Activated B cell treated with CpG ODN at 0.5 μM for 24 hours (primary cell): ENCODE measurements at places on chromosomes 3 and 15.

DNA sequence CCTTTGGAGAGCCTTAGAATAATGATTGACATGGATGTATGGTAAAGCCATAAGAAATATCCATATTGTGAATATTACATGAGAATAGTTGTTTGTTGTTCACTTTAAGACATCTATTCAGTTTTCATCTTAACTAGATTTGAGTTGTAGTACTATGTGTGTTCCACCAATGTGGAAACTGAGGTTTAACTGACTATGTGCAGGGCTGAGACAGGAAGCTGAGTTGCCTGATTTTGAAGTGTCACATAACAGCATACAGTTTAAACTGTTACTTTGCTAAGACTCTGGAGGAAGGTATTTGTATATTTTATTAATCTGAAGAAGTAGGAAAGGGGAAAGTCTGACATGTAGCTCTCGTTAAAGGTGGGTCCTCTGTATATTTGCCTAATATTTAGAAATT lies 2.1 kb downstream of the ECT2 start:
- H3K27me3 ChIP-seq: no peaks in the 10 kb centered on the region
- H3K4me3 ChIP-seq: no peak overlapping the region
- H3K27ac ChIP-seq: no peak overlapping the region
- DNase-seq: no peak
- peaks cover 6% of the 10 kb centered on the region for H3K36me3 ChIP-seq

GRCh38 chr15:80461356-80462095 lies 57.3 kb downstream of the ARNT2 start:
- H3K4me3 ChIP-seq: no peak overlapping the region
- no peaks in the 10 kb centered on the region for H3K4me1 ChIP-seq
- no peaks in the 10 kb centered on the region for H3K36me3 ChIP-seq
- no peak overlapping the region for H3K27ac ChIP-seq

GRCh38 chr3:146966124-146966523 lies 361.0 kb upstream of the PLSCR5 start:
- no peaks in the 10 kb centered on the region for H3K27me3 ChIP-seq
- no peaks in the 10 kb centered on the region for H3K4me1 ChIP-seq
- DNase-seq: no peak
- no peak overlapping the region for H3K27ac ChIP-seq

- H3K36me3 ChIP-seq: no peaks in the 10 kb centered on the region
- H3K4me3 ChIP-seq: no peak overlapping the region
- DNase-seq: no peak
- H3K4me1 ChIP-seq: peaks cover 4% of the 10 kb centered on the region
Measured at GRCh38 chr3:43770426-43771103, 79.8 kb downstream of the ABHD5 start.

GRCh38 chr3:5213574-5213966 lies 26.1 kb downstream of the EDEM1 start:
- peaks cover 95% of the 10 kb centered on the region for H3K36me3 ChIP-seq
- H3K27me3 ChIP-seq: no peaks in the 10 kb centered on the region
- DNase-seq: no peak
- no peak overlapping the region for H3K4me3 ChIP-seq
- H3K27ac ChIP-seq: peak overlapping the region; percentile 50

DNA sequence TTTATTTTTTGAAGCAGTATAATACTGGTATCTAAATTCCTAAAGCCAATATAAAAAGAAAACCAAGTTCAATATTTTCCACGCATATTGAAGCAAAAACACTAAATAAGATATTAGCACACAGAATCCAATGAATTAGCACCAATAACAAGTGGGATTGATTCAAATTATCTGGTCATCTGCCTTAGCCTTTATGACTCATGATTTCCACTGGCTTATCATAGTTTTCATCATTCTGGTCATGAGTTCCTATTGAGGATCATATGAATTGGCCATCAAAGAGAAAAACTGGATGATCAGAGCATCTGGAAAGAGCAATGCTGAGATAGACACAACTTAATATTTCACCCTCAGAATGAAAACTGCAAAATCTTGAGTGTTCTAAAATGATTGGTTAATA lies 809.9 kb downstream of the MCTP2 start:
- no peaks in the 10 kb centered on the region for H3K4me1 ChIP-seq
- no peak overlapping the region for H3K27ac ChIP-seq
- no peak overlapping the region for H3K4me3 ChIP-seq
- no peak for DNase-seq
- no peaks in the 10 kb centered on the region for H3K27me3 ChIP-seq
- no peaks in the 10 kb centered on the region for H3K36me3 ChIP-seq

- no peak overlapping the region for H3K4me3 ChIP-seq
- no peak overlapping the region for H3K27ac ChIP-seq
- DNase-seq: no peak
- H3K4me1 ChIP-seq: no peaks in the 10 kb centered on the region
- no peaks in the 10 kb centered on the region for H3K27me3 ChIP-seq
Measured at GRCh38 chr3:87435926-87436620, 159.7 kb upstream of the POU1F1 start.

GRCh38 chr3:25906132-25906906 lies 116.4 kb downstream of the OXSM start:
- H3K27me3 ChIP-seq: no peaks in the 10 kb centered on the region
- DNase-seq: no peak
- H3K36me3 ChIP-seq: no peaks in the 10 kb centered on the region
- no peak overlapping the region for H3K27ac ChIP-seq

DNA sequence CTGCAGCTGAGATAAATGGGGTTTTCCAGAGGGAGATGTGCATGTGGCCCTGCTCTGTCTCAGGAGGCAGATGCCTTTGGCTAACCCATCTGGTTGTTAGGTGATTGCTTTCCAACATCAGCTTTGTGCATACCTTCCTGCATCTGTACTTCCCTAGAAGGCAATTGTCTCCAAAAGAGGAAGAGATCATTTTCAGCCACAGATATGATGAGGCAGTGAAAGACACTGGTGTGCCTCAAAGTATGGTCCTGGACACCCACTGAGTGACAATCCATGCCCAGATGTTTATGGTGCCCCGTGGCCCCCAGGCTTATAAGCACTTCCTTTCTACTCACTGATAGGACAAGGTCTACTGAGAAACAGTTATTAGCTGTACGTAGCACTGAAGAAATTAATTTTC lies 117.5 kb upstream of the NR2F2 start:
- no peak overlapping the region for H3K27ac ChIP-seq
- no peak overlapping the region for H3K4me3 ChIP-seq
- H3K4me1 ChIP-seq: no peaks in the 10 kb centered on the region
- H3K36me3 ChIP-seq: no peaks in the 10 kb centered on the region
- no peak for DNase-seq
- no peaks in the 10 kb centered on the region for H3K27me3 ChIP-seq

- H3K4me3 ChIP-seq: no peak overlapping the region
- DNase-seq: peak; percentile 32
- H3K4me1 ChIP-seq: peaks cover 40% of the 10 kb centered on the region
- no peak overlapping the region for H3K27ac ChIP-seq
- H3K36me3 ChIP-seq: peaks cover 6% of the 10 kb centered on the region
Measured at GRCh38 chr3:127831723-127832172, 9.4 kb upstream of the MGLL start.

DNA sequence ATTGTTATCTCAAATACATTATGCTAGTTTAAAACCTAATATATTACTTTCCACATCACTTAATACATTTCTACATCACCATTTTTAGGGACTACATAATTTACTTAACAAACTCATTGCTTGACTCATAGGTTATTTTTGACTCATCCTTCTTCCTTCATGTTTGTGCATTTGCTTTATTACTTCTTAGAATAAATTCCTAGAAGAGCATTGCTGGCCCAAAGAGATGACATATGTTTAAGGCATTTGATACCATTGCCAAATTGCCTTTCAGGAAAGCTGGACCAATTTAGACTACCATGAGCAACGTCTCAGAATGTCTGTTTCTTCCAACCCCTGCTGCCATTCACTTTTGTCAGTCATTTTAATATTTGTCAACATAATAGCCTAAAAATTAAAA lies 905.8 kb downstream of the IGSF11 start:
- H3K36me3 ChIP-seq: no peaks in the 10 kb centered on the region
- H3K4me3 ChIP-seq: no peak overlapping the region
- H3K27me3 ChIP-seq: no peaks in the 10 kb centered on the region
- H3K4me1 ChIP-seq: no peaks in the 10 kb centered on the region
- no peak overlapping the region for H3K27ac ChIP-seq

- H3K27ac ChIP-seq: no peak overlapping the region
- H3K4me3 ChIP-seq: no peak overlapping the region
- H3K36me3 ChIP-seq: peaks cover 7% of the 10 kb centered on the region
- H3K4me1 ChIP-seq: peaks cover 11% of the 10 kb centered on the region
Measured at GRCh38 chr15:74830868-74831267, 4.4 kb downstream of the CPLX3 start.

DNA sequence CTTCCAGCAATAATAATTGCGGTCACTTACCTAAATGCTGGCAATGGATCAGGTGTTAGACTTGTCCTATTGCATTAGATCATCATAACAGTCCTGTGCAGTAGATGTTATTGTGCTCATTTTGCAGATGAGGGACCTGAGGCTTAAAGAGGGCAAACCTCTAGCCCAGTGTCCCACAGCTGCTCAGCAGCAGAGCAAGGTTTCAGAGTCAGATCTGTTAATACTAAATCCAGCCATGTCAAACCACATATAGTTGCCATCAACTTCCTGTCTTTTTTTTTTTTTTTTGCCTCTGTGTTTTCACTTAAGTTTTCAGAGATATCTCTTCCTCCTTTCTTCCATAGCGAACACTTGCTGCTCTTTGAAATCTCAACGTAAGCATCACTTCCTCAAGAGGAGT lies 12.1 kb downstream of the FEZF2 start:
- H3K36me3 ChIP-seq: no peaks in the 10 kb centered on the region
- H3K4me1 ChIP-seq: no peaks in the 10 kb centered on the region
- H3K27me3 ChIP-seq: peaks cover 13% of the 10 kb centered on the region

DNA sequence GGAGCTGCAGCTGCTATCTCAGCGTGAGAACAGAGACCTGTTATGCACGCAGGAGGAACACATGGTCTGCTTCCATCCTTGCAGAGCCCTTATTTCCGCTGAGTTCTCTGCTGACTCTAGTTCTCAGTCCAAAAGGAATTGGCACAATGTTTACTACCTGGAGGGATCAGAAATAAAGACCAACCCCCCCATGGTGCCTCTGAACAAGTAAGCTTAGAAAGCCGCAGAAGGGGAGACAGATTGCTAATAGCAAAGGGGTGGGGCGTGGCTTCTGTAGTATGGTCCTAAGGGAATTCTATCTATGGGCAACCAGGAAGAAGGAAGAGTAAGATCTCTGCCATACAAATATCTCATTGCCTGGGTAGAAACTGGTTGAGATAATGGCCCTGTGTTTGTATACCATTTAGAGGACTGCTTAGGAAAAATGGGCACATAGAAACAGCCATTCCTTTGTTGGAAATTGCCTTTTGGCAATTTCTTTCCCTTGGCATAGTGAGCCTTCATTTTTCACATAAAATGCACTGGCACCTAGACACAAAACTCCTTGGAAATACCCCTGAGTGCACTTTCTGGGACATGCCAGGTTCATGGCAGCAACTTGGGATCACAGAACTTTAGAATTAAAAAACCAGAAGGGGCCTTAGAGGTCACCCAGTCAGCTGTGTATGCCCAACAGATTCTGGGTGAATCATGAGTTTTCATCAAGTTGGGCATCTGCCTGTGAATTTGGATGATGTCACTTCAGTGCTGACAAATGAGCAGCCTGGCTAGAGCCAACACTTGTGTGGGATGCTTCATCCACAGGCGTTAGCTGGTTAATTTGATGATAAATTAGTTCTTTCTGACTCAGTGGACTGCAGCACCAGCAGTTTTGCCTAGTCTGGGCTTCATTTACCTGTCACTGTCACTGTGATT lies 57.4 kb upstream of the STXBP5L start:
- no peaks in the 10 kb centered on the region for H3K4me1 ChIP-seq
- H3K27ac ChIP-seq: no peak overlapping the region
- no peak overlapping the region for H3K4me3 ChIP-seq
- DNase-seq: no peak
- H3K27me3 ChIP-seq: peaks cover 9% of the 10 kb centered on the region
- H3K36me3 ChIP-seq: no peaks in the 10 kb centered on the region

DNA sequence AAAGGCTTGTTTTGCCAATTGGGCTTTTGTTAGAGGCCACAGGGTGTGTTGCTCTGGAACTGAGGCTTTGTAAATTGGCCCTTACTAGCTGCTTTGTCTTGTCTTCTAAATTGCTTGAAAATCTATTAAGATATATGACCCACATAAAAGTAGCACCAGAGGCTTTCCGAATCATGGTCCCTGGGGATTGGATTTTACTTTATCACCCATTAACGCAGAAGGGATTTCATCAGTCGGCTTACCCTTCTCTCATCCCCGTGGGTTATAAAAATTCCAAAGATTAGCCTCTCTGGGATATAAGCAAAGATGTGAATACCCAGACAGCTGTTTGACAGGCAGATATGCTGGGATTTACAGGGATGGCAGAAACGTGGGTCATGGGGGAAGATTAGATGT lies 98.3 kb upstream of the CHL1 start:
- H3K4me1 ChIP-seq: no peaks in the 10 kb centered on the region
- H3K27ac ChIP-seq: no peak overlapping the region
- no peaks in the 10 kb centered on the region for H3K36me3 ChIP-seq
- DNase-seq: no peak
- H3K27me3 ChIP-seq: peaks cover 4% of the 10 kb centered on the region

- no peak overlapping the region for H3K27ac ChIP-seq
- H3K27me3 ChIP-seq: no peaks in the 10 kb centered on the region
- H3K4me3 ChIP-seq: no peak overlapping the region
- H3K4me1 ChIP-seq: peaks cover 2% of the 10 kb centered on the region
Measured at GRCh38 chr3:52920841-52921240, 23.5 kb upstream of the STIMATE start.

GRCh38 chr3:151387432-151387831 lies 2.9 kb upstream of the P2RY12 start:
- H3K27me3 ChIP-seq: no peaks in the 10 kb centered on the region
- peak overlapping the region; percentile 97 for H3K27ac ChIP-seq
- no peak for DNase-seq
- H3K36me3 ChIP-seq: no peaks in the 10 kb centered on the region

DNA sequence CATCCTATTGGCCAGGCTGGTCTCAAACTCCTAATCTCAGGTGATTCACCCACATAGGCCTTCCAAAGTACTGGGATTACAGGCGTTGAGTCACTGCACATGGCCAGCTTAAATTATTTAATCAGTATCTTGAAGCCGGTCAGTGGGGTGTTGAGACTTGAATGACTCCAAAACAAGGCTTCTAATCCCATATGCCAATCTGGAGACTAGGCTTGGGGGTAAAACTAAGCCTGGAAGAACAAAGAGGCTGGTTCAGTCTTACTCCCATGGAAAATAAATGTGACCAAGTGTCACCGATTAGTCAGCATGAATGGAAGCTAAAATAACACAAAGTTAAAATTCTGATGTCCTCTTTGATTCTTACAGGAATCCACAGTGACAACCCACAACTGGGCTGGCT lies 509.1 kb downstream of the FOXP1 start:
- peaks cover 98% of the 10 kb centered on the region for H3K4me1 ChIP-seq
- H3K4me3 ChIP-seq: no peak overlapping the region
- no peaks in the 10 kb centered on the region for H3K27me3 ChIP-seq
- peaks cover 58% of the 10 kb centered on the region for H3K36me3 ChIP-seq
- peak overlapping the region; percentile 79 for H3K27ac ChIP-seq

- H3K27ac ChIP-seq: peak overlapping the region; percentile 7
- no peak for DNase-seq
- no peaks in the 10 kb centered on the region for H3K27me3 ChIP-seq
- H3K4me3 ChIP-seq: peak overlapping the region; percentile 90
- peaks cover 53% of the 10 kb centered on the region for H3K4me1 ChIP-seq
Measured at GRCh38 chr3:159989973-159990846, 1.6 kb downstream of the IL12A start.

GRCh38 chr3:14685179-14685578 lies 10.2 kb downstream of the C3orf20 start:
- H3K4me3 ChIP-seq: no peak overlapping the region
- peaks cover 22% of the 10 kb centered on the region for H3K4me1 ChIP-seq
- DNase-seq: no peak
- no peaks in the 10 kb centered on the region for H3K36me3 ChIP-seq
